ENCODE measurements at places on chromosomes 4 and X.

DNA sequence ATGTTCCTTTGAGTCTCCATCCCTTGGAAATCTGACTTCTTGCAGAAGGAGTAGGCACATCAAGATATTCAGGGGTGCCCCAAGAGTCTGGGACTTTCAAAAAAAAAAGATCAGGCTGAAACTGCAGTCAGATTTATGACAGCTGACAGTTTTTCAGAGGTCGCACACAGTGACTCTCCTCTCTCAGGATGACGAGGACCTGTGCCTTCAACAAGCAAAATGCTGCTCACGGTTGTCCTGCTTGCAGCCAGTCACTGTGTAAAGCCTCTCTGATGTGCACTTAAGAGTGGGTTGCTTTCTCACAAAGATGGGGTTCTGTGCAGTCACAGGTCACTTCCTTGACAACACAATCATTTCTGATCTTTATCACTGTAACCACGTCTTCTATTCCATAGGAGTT is 178.2 kb downstream of the PTTG2 start:
- DNase-seq = no peak

- DNase-seq = no peak
Observed at GRCh38 chr4:4455210-4455865, 68.4 kb downstream of the NSG1 start.

DNA sequence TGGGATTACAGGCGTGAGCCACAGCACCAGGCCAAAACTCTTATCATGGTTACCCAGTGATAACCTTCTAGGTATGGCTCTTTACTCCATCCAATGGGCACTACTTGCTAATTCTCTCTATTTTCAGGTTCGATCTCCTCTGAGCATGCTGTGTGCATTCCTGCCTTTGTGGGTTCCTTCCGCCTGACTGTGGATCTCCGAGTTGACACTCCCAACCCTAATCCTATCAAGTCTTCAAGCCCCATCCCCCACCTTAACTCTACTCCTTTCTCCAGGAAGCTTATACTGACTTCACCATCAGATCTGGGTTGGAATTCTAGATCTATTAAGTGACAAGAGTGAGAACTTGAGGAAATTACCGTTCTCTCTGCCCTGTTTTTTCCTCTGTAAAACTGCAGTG is 64.6 kb downstream of the ZAR1 start:
- DNase-seq = no peak

- DNase-seq = no peak
Observed at GRCh38 chrX:1134156-1134555, 78.3 kb downstream of the CRLF2 start.

- no peak for DNase-seq
Observed at GRCh38 chr4:141306331-141306730, 85.6 kb downstream of the ZNF330 start.

Data from stimulated activated CD4-positive, alpha-beta T cell treated with anti-CD3 and anti-CD28 coated beads, Interleukin-12 subunit alpha, Interleukin-12 subunit beta, amount 100 ng/mL, for 24 hours (primary cell).